ENCODE measurements at places on chromosomes 12 and 14.

DNA sequence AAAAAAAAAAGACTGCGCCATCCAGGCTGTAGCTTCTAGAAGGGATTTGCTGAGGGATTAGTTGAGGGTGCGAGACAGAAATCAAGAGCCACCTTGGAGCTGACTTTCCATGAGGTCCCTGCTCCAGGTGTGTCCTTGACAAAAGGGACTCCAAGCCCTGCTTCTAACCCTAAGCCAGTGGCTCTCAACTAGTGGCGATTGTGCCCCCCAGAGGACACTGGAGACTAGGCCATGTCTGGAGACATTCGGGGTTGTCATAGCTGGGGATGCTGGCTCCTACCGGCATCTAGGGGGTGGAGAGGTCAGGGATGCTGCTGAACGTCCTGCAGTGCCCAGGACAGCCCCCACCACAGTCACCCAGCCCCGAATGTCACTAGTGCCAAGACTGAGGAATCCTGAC lies 40.6 kb downstream of the SPRING1 start:
- no peak for DNase-seq

- no peak for DNase-seq
Observed at GRCh38 chr14:89360277-89360676, 56.8 kb downstream of the FOXN3 start.

- no peak for DNase-seq
Observed at GRCh38 chr12:106428384-106428783, 70.8 kb downstream of the POLR3B start.

DNA sequence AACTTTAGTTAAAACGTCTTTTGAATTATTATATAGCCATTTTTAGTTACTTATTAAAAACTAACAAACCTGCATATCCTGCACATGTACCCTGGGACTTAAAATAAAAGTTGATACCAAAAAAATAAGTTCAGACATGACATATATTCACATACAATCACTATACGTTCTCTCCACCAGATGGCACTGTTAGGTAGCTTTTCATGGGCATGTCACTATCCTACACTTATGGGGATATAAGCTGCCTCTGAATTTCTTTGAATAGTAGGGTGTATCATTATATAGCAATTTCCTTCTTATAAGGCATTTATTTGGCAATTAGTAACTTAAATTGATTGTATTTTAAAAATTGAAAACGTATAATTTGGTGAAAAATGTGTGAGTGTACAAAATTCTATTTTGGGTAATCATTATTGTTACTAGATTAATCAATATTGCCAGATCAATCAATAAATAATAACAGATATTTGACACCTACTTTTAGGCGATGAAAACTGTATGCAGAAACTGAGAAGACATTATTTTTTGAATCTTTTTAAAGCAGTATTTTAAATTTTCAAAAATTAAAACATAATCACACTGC lies 31.8 kb upstream of the OR10A7 start:
- no peak for DNase-seq

DNA sequence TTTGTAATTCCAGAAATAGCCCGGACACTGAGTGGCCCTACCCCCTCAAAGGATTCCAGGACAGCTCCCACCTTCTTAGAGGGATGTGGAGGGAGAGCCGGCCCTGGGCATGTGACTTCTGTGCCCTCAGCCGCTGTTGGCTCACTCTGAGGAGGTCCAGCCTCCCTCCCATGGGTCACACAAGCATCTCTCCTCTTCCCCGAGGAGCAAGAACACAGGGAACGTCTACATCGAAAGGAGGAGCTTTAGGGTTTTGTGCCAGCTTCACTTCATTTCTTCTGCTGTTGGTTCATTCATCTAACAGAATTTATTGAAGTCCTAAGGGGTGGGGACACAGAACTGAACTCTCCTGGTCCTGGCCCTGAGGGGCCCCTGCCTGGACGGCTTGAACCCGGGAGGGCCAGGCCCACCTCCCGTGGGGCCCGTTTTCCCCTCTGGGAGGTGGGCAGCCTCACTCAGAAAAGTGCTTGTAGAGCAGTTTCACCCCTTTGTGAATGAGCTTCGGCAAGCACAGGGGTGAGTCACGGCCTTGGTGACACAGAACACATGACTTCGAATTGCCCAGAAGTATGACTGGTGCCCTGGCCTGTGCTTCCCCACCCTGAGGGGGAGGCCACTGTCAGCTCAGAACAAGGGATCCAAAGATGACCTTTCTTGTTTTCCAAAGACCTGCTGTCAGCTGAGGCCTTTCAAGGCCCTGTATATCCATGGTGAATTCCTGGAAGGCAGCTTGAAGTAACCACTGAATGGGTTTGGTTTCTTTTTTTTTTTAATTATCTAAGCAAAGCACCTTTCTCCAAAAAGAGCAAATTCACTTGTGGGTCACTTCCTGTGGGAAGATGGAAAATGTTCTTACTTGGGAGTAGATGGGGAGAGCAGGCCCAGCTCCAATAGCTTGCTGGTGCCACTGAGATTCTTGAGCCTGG lies 39.2 kb downstream of the NFKBIA start:
- peak; percentile 48 for DNase-seq

DNA sequence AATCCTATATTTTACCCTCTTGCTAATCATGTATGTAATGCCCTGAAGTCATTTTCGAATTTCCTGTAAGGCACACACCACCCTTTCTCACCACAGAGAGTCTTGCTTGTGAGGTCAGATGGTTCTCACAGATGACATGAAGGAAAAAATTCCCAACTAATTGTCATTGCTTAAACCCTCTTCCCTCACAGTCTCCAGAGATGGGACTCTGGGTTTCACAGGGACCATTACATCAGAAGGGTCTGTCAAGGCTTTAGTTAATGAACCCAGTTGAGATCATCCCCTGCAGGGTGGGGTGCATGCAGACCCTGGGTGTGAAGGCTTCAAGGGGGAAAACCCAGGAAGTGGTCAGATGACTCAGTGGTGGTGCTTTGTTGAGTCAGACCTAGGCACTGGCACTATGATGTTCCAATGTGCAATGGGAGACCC lies 229.6 kb downstream of the BCAT1 start:
- DNase-seq = no peak

- DNase-seq = no peak
Observed at GRCh38 chr14:39841088-39841487, 408.9 kb upstream of the FBXO33 start.

GRCh38 chr12:113299619-113300237 lies 35.2 kb downstream of the SLC8B1 start:
- no peak for DNase-seq

GRCh38 chr14:77243853-77244252 lies 27.2 kb downstream of the NGB start:
- no peak for DNase-seq

GRCh38 chr12:116376354-116377193 lies 99.1 kb upstream of the MED13L start:
- DNase-seq = no peak

DNA sequence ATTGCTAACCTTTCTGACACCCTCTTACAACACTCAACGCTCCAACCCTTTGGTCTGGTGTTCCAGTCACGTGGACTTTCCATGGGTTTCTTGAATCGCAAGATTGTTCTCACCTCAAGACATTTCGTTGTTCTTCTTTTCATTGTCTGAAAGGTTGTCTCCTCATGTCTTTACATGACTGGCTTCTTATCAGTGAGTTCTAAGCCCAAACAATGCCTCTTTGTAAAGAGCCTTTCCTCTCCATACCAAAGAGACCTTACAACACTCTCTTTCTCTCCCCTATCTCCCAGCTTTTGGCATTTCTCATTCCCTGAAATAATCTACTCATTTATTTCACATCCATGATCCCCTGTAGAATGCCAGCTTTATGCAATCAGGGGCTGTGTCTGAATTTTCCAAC lies 1144.8 kb downstream of the AACS start:
- DNase-seq = no peak

- DNase-seq = no peak
Observed at GRCh38 chr14:80850197-80850814, 91.2 kb downstream of the CEP128 start.

- DNase-seq = no peak
Observed at GRCh38 chr14:88559852-88560251, 3.0 kb upstream of the ZC3H14 start.

GRCh38 chr14:50089208-50089607 lies 27.2 kb downstream of the VCPKMT start:
- no peak for DNase-seq

GRCh38 chr12:69886715-69887114 lies 61.7 kb downstream of the MYRFL start:
- DNase-seq = no peak

DNA sequence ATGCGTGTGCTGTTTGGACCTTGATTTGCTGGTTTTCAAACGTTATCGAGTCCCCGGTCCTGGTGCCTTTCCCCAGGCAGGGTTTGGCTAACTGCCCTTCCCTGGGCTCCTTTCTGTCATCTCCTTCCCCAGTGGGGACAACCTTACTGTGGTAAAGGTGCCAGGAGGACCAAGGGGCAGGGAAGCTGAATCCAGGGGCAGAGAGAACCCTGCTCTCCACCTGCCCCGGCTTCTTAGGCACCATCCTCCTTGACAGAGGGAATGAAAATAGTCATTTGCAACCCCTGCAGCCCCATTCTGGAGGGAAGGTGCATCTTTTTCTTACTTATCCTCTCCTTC lies 5.0 kb downstream of the CEBPE start:
- DNase-seq = no peak

- DNase-seq = no peak
Observed at GRCh38 chr12:49568442-49569162, 660 bp upstream of the MCRS1 start.

DNA sequence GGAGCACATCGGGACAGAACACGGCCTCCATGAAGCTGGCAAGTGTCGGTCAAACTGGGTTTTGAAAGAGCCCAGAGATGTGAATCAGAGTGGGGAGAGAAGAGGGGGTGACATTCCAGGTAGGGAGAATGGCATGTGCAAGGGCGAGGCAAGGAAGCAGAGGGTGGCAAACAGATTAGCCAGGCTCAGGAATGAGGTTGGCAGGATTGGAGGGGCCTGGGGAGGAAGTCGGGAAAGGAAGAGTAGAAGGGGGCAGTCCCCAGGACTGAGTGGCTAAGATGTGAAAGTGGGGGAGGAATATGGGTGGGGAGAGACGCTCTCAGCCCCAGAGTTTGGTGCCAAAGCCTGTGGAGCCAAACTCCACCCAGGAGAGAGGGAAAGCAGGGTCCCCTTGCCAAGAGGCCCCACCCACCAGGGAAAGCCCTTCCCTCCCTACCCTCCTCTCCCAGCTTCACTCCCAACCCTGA lies 5.5 kb upstream of the HDAC7 start:
- no peak for DNase-seq

- no peak for DNase-seq
Observed at GRCh38 chr12:21509768-21510167, 8.2 kb downstream of the GOLT1B start.

GRCh38 chr12:6550294-6551062 lies 5.4 kb downstream of the IFFO1 start:
- DNase-seq = no peak

DNA sequence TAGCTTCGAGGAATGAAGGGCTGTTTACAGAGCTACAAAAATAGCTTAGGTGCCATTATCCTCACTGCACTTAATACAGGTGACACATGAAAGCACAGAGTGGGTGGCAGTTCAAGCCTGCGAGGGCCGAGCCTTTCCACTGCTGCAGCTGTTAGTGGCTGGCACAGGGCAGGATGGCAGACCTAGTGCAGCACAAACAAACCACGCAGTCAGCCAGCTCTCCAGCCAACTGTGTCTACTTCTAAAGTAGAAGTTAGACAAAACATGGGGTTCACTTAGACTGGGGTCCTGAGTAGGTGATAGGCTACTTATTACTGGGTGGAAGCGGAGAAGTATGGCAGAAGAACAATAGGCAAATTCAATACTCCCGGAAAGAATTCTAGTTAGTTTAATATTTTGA lies 95.4 kb downstream of the DUSP16 start:
- no peak for DNase-seq

GRCh38 chr12:15717940-15718567 lies 71.1 kb downstream of the EPS8 start:
- DNase-seq = no peak

- no peak for DNase-seq
Observed at GRCh38 chr14:99930420-99931274, 134.6 kb upstream of the EVL start.

DNA sequence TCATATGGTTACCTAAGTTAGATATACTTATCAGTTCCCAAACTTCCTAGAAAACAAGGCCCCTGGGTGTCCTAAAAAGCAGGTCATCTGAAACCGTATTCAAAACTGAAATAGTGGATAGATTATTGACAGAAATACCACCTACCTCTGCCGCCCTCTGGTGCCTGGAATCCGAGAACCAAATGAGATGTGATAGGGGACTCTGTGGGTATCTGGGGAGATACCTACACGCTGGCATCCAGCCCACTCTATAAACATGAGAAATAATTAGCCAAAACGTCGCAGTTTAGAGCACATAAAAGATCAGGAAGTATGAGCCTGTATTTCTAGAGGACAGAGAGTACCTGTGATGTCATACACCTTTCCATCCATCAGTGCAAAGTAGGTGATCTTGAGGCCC lies 4.4 kb downstream of the ORMDL2 start:
- DNase-seq = no peak

GRCh38 chr14:32354716-32355115 lies 25.6 kb downstream of the AKAP6 start:
- no peak for DNase-seq

DNA sequence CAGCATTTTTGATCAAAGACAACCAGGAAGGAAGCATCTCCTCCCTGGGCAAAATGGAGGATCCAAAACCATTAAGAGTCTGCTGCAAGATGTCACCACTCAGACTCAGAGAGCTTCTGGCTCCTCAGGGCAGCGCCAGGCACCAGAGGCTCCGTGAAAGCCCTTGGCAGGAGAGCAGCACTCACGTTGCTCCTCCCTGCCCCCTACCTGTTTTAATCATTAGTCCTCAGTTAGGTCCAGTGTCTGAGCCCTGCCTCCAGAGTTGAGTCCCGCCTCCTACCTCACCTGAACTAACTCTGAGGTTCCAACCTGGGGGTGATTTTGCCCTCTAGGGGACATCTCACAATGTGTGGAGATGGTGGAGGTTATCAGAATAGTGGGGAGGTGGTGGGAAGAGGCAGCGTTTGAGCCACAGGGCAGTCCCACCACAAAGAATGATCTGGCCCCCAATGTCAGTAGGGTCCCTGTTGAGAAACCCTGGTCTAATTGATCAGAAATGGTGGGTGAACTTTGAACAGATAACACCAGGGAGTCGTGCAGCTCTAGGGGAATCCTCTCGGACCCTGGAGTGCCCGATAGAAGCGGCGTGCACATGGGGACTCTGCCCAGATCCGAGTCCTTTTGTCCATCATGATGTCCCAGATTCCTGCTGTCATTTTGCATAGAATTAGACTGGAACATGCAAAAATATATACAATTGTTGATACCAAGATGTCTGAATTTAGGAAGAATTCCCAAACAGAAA lies 156.7 kb upstream of the DIO3 start:
- DNase-seq = no peak

GRCh38 chr14:105471297-105471821 lies 3.3 kb upstream of the CRIP2 start:
- no peak for DNase-seq
